ENCODE measurements at places on chromosomes 1 and 21.
A peak's percentile ranks its signal among the peaks of the same experiment; 100 is the strongest.

- no peak for DNase-seq
Observed at GRCh38 chr21:23695443-23695842, 1911.8 kb downstream of the MRPL39 start.

- DNase-seq, result no peak
Observed at GRCh38 chr1:231337043-231337471, 595 bp downstream of the EXOC8 start.

DNA sequence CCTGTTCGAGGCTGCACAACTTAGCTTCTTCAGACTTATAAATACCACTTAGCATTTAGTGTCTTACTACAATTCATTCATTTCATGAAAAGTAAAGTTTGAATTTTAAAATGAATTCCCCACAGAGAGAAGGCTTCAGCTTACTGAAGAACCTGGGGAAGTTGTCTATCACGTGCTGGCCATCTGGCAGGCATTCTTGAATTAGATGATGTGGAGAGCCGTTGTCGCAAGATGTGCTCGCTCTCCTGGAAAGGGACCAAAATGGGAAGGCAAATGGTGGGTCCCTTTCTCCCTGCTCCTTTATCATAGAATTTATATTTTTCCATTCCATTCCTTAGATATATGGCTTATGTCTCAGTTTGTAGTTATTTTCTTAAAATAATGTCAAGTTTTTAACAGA is 90.5 kb downstream of the CD247 start:
- no peak for DNase-seq

DNA sequence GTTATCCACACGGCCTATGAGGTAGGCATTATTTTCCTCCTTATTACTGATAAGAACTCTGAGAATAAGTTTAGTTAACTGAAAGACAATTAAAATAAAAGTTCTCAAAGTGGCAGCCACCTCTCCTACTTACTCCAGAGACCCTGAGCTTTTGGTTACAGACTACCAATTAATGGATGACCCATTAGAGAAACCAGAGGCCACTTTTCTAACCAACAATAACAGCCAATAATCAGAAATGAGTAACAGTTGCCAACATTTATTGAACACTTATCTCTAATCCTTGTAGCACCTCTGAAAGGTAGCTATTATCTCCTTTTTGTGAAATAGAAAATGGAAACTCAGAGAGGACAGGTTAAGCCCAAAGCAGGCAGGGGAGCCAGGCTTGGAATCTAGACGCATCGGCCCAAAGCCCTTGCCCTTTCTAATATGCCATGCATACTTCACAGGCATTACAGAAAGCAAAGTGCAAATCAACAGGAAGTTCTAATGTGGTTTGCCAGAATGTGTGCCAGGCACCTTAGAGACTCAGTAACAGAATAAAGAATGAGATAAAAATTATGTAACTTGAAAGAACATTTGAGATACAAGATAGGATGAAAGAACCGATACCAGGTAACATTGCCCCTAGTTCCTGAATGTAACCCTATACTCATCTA is 50.0 kb downstream of the BEND5 start:
- DNase-seq, result peak; percentile 41

GRCh38 chr1:41957568-41957967 is 38.8 kb upstream of the HIVEP3 start:
- DNase-seq, result peak; percentile 87

- no peak for DNase-seq
Observed at GRCh38 chr21:32253215-32253641, 25.6 kb downstream of the MIS18A start.

- DNase-seq, result no peak
Observed at GRCh38 chr1:75074831-75075395, 59.3 kb upstream of the LHX8 start.

DNA sequence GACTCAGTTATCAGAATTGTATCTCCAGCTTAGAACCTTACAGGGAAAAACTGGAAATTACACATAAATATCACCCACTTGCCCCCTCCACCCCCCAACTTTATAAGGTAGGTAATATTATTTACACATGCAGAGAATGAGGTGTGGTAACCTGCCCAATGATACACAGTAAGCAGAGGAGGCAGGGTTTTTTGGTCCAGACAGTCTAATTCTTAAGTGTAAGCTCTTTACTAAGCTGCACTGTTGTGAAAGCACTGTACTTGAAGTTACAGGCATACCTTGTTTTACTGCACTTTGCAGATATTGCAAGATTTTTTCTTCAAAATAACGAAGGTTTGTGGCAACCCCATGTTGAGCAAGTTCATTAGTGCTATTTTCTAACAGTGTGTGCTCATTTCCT is 24.8 kb upstream of the MYOCOS start:
- no peak for DNase-seq

GRCh38 chr1:92365378-92366039 is 66.7 kb downstream of the RPAP2 start:
- DNase-seq, result no peak

GRCh38 chr1:156103521-156103947 is 11.0 kb upstream of the LMNA start:
- no peak for DNase-seq

DNA sequence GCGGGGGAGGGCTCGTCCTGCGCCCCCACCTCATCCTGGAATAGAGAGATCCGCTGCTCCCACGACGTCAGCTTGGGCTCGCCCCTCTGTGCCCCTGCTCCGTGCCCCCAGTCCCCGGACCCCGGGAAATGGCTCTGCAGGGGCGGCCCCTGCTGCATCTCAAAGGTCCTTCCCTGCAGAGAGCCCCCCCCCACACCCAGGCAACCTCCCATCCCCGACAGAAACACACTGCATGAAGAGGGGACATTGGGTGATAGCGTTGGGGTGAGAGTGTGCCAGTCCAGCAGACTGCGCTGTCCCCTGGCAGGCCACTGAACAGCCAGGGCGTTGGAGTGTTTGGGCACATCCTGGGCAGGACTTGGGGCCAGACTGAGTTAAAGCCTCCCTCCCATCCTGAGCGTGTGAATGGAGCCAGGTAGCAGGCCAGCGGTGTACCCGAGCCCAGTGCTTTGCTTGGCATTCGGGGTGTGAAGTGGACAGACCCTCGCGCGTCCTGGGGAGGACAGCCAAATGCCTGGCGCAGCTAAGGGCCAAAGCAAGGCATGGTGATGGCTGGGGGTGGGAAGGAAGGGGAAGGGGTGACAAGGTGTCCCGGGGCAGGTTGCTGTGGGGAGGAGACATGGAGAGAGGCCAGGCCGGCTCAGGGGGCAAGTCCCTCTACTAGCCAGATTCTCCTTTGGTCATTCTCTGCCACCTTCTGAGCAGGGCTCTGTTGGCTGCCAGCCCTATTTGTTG is 633 bp upstream of the ETNK2 start:
- DNase-seq, result no peak

- DNase-seq, result no peak
Observed at GRCh38 chr1:1624443-1625403, 7.2 kb upstream of the MMP23B start.

DNA sequence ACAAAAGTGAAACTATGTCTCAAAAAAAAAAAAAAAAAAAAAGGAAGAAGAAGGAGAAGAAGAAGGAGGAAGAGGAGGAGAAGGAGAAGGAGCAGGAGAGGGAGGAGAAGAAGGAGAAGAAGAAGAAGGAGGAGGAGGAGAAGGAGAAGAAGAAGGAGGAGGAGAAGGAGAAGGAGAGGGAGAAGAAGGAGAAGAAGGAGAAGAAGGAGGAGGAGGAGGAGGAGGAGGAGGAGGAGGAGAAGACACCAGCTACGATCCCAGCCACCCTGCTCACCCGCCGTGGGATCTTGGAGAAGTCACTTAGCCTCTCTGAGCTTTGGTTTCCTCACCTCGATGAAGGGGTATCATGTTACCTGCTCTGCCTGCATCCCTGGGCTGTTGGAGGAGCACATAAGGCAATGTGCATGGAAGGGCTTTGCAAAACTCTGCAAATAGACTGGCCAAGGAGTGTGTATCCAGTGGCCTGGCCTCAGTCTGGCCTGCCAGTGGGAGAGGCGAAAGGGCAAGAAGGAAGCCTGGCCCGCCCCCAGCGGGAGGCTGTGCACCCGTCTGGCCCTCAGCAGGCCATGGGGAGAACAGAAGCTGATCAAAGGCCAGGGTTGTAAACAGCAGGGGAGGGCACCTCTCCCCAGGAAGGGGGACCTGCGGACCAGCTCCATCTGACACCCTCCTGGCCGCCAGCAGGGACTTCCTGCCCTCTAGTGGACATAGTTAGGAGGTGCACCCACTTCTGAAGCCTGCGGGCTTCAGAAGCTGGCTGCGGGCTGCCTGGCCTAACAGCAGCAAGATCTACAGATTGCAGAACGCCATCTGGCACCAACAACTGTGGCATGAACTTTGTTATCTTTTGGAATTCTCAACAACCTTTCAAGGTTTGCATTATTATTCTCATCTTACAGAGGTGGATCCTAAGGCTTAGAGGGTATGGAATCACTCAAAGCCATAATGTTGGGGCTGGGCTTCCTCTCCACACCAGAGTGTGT is 19.2 kb upstream of the CDK18 start:
- DNase-seq, result peak; percentile 49

DNA sequence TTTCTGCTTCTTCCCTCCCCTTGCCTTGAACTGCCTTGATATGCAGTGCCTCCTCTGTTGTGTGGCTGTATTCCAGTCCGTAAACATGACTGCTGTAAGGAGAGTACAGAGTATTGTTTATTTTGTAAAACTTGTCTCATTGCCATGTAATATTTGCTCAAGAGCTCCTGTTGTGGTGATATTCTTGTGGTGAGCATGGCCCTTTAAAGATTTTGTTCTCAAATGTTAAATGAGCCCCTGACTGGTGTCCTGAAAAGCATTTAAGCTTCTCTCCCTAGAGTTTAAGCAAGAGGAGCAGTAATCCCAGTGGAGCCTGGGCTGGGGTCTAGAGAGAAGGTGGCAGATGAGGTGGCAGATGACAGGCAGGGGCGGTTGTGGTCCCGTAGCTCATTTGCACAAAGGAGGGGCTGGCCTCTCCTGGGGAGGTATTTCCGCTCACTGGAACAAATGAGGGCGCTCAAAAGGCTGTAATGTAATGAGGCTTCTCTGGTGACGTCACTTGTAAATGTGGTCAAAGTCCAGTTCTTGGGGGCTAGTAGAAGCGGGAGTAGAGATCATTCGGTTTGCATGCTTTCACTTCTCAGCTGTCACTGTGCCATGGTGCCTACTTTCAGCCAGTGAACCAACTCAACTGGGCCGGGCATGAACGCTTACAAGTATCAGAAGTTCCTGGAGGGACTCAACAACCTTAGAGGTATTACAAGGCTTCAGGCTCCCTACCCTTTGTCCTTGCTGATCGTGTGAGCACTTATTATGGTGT is 46.0 kb upstream of the MACF1 start:
- DNase-seq, result peak; percentile 92

- no peak for DNase-seq
Observed at GRCh38 chr1:113857776-113858175, 13.7 kb downstream of the PTPN22 start.

DNA sequence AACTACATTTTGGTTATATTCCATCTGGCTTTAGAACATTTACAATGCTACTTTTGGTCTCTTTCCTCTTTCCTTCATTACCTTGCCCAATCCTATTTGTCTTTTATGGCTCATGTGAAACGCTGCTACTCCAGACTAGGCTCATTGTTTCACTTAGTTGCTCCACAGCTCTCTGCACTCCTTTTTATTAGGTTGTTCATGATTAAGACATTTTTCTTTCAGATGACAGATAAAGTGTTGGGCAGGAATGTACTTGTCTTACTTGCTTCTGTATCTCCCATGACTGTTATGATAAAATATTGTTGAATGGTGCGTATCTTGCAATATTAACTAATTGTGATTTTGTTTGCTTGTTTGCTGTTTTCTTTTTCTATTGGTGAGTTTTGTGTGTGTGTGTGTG is 1532.3 kb downstream of the KCNT2 start:
- DNase-seq, result no peak

DNA sequence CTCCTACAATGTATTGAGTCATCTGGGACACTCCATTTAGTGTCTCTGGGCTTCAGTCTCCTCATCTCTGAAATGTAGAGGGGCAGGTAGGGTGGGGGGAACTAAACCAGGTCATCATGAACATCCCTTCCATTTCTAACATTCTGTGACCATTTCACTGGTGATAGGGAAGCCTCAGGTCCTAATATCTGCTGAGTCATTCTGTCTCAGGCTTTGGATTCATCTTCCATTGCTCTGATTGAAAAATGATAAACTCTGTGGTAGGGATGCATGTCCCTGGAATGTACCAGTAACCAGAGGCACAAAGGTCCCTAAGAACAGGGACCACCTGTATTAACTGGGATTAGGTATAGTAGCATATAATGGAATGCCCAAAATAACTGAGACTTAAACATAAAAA is 36.2 kb upstream of the LRRC52 start:
- DNase-seq, result no peak

GRCh38 chr1:27563591-27564471 is 40.1 kb downstream of the AHDC1 start:
- peak; percentile 59 for DNase-seq

GRCh38 chr1:19156676-19157075 is 53.4 kb downstream of the UBR4 start:
- peak; percentile 56 for DNase-seq

- no peak for DNase-seq
Observed at GRCh38 chr1:3557366-3557765, 53.9 kb downstream of the MEGF6 start.

DNA sequence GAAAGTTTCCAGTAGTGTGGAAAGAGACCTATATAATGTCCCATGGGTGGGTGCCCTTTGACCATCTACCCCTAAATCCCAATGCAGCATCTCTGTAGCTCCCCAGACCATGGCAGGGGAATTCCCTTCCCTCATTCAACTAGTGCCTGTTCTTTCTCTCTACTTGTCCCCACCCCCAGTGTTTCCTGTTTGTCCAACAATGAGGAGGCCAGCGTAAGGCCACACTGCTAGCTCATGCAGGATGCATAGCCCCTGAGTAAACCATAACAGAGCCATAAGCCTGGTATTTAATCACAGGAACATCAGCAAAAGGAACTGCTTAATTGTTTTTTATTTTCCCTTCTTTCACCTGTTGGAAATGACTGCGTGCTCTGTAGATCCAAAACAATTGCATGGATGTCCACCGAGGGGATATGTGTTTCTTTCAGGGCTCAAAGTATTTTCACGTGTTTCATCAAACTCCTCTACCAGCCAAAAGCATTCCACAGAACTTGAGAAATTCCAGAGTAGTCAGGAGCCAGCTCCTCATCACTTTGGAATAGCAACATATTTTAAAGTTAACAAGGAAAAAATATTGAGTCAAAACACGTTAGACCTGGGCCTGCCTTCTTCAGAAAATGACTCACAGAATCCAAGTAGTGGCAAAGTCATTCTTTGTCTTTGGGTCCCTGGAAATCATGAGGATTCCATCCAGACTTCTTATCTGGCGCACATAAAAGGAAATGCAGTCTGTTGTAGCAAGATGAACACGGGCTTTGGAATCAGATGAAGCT is 162.5 kb upstream of the SGIP1 start:
- peak; percentile 80 for DNase-seq

GRCh38 chr1:93463960-93464359 is 16.0 kb downstream of the FNBP1L start:
- no peak for DNase-seq

Data from renal cortical epithelial cell (primary cell).